ENCODE measurements at places on chromosomes 12 and 14.

GRCh38 chr14:103313704-103314103 lies 20.3 kb upstream of the EIF5 start:
- DNase-seq: no peak

DNA sequence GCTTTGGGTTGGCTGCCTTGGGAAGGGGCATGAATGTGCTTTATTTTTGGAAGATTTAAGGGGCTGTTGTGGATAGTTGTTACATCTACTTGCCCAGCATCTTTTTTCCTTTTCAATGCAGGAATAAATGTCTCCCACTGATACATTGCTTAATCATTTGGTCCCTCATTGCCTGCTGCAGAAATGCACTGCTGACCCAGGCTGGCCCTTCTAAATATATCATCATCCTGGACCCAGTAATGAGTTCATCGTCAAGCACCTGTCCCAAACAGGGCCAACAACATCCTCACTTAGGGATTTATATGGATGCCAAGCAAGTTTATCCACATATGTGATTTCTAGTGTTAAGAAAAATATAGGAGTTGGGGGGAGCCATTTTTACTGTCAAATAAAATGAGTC lies 67.2 kb downstream of the ASCL1 start:
- no peak for DNase-seq

DNA sequence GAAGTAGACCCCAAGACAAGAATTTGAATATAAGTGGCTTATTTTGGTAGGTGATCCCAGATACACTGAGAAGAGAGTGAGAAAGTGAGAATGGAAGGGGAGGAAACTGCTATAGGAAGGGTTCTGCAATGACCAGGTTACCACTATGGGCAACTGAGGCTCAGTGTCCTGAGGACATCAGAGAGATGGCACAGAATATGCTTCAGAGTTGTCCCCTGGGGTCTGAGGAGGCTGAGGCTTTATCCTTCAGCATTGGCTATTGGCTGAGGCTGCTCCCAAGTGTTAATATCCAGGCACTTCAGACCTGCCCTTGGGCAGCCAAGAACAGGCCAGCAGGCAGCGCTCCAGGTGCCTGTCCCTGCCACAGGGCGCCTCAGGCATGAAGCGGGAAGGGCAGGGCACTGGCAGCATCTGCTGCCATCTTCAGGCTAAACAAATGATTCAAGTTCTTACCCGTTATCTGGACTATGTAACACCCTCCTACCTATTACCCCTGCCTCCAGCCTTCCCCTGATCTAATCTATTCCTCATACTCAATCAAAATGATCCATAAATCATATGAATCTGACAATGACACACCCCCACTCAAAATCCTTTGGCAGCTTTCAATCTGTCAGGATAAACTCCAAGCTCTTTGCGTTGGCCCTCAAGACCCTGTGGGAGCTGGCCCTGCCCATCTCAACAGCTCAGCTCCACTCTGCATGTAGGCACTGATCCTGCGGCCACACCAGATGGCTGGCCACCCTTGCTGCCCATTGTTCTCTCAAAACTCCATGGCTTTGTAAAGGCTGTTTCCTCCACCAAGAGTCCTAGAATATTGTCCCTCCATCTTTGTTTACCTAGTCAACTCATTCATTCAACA lies 42.4 kb downstream of the CKAP4 start:
- DNase-seq: no peak

GRCh38 chr14:61140271-61140670 lies 140.9 kb downstream of the TMEM30B start:
- DNase-seq: no peak

GRCh38 chr12:16531621-16532020 lies 74.3 kb downstream of the LMO3 start:
- peak; percentile 71 for DNase-seq

DNA sequence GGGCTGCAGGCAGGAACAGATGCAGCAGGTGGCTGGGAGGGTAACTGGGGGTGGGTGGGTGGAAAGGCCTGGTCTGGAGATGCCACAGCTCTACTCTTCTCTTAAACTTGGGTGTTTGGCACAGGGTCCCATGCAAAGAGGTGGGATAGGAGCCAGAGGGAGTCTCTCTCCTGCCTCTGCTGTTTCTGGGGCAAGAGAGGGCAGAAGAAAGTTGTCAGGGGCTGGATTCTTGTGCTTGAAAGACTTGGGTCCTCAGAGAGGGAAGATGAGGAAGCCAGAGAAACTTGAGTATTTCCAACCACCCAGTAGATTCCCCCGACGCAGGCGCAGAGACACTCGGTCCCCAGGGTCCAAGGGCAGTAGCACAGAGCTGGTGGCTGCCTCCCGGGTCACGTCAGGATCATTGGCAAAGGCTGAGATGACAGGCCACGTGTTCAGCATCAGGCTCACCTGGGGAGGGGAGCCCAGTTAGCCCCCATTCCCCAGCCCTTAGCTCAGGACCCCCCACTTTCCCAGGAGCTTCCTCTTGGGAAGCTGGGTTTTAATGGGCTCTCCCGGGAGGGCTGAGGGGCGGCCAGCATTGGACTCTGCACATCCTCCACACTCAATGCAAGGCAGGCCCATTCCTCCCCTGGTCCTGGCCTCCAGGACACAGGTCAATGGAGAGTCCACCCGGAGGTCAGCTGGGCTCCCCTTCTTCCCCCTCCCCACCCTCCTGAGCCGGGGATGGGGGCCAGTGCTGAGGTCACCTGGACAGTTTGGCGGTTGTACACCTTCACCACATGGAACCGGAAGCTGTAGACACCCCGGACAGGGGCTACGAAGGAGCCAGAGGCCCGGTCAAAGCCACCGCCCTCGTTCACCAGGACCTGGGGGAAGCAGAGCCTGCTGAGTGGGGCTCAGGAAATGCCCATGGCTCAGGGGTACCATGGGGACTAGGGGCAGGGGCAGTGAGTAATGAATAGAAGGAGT lies 1.6 kb downstream of the CBLN3 start:
- DNase-seq: no peak

DNA sequence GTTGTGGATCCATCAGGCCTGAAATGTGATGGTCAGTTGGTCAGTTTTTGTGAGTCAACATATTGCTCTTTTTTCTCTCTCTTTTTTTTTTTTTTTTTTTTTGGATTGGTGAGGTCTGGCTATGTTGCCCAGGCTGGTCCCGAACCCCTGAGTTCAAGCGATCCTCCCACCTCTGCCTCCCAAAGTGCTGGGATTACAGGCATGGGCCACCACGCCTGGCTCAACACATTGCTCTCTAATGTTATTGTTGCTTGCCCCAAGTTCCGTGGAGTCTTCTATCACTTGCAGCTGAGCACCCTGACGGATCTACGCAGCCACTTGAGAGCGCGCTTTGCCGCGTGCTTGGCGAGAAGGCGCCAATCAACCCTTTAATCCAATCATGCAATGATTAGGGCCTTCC lies 69.5 kb upstream of the DIO3 start:
- DNase-seq: no peak

- DNase-seq: no peak
Observed at GRCh38 chr12:97886511-97887176, 424.0 kb downstream of the RMST start.

GRCh38 chr12:4213471-4213870 lies 60.1 kb upstream of the CCND2 start:
- no peak for DNase-seq

DNA sequence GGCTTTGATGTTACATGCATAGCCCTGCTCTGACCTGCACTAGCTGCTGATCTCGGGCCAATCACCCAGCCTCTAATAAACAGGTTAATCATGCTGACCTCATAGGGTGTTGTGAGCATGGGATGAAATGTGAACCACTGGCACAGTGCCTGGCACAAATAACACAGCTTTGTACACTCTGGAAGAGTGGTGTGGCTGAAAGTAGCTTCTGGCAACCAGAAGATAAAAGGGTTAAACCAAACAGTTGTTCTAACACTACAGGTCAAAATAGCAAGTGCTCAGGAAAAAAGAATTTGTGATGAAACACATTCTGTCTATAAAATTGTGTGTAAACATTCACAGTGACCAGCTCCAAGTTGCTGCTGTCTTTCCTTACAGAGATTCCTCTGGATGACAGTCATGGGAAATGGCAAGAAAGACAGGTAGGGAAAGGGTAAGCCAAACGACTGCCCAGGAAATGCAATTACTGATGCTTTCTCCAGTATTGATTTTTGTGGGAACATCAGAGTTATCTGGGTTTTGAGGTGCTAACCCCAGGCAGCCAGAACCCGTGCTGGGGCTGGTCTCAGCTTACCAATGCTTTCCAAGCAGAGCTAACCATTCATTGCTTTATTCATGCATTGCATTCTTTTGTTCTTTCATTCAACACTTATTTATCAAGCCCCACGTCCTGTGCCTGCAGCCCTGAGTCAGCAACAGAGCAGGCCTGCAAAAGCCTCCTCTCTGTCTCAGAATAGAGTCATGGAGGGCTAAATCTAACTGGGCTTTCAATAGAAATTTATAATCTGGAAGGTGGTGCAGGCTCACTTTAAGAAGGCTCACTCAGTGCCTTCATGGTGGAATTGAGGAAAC lies 38.1 kb upstream of the CAPRIN2 start:
- no peak for DNase-seq

DNA sequence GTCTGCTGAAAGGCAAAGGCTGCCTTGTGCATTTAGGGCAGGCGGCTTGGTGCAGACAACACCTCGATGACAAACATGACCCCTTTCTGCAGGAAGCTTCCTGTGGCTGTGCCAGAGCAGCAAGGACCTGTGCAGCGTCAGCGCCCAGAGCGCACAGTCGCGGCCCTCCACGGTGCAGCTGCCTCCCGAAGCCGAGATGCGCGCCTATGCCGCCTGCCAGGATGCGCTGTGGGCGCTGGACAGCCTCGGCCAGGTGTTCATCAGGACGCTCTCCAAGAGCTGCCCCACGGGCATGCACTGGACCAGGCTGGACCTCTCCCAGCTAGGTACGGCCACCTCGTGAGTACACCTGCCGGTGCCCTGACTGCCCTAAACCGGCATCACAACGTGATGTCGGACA lies 57.3 kb downstream of the ANKRD9 start:
- DNase-seq: no peak

- DNase-seq: no peak
Observed at GRCh38 chr12:119068129-119068856, 87.0 kb downstream of the SRRM4 start.

DNA sequence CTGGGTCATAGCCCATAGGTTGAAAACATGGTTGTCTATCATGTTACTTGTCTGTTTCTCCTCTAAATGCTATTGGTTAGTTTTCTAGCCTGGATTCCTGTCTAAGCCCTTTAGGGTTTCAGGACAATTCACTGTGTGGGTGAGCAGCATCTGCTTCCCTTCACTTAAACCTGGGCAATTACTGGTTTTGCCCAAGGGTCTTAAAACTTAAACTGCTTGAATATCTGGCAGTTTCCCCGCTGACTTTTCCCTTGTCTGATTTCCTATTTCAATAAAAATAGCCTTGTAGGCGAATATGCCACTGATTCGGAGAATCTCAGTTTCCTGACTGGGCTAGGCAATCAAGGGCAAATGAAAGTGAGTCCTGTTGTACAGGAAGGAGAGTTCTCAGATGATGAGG lies 138.7 kb upstream of the FGD4 start:
- DNase-seq: no peak

- no peak for DNase-seq
Observed at GRCh38 chr12:75227132-75227531, 17.5 kb upstream of the KCNC2 start.

- DNase-seq: no peak
Observed at GRCh38 chr12:59036347-59036746, 116.0 kb upstream of the LRIG3 start.

DNA sequence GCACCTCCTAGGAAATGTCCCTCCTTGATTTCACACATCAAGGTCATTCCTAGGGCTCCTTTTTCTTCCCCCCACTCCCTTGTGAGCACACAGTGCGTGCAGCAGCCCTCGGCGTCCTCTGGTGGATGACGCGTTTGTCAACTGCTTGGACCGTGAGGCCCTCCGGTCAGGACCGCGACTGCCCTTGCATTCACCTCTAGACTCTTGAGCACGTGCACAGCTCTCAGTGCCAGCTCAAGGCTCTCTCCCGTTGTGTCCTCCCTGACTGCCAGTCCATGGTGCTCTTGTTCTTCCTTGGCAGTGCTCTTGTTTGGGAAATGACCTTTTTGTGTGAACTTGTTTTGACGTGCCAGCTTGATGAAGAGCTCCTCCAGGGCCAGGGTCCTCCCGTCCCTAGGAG lies 67.9 kb downstream of the TSPAN9 start:
- no peak for DNase-seq

DNA sequence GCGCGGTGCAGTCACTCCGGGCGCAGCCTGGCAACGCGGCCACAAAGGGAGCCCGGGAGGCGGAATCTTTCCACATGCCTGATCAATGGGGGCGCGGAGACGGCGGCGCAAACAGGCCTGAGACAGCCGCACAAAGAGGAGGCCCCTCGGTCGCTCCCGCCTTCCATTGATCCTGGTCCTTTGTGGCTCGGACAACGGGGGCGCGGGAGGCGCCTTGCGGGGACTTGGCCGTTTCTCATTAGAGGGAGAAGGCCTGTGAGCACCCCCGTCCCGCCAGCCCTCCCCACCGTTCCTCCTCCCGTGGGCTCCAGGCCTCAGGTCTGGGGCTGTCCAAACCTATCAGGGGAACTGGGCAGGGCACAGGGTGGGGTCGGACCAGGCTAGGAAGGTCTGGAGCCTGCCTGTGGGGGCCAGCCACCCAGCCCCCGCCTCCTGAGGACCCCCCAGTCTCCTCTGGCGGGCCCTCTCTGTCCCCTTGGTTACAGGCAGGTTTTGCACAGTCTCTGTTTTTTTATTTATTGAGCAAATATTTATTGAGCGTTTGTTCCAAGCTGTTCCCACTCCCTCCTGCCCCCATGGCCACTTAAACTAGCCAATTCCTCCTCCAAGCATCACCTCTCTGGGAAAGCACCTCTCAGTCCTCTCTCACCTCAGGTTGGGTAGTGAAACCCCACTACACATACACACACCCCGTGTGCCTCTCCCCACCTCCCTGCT lies 29.0 kb upstream of the MSI1 start:
- DNase-seq: no peak

DNA sequence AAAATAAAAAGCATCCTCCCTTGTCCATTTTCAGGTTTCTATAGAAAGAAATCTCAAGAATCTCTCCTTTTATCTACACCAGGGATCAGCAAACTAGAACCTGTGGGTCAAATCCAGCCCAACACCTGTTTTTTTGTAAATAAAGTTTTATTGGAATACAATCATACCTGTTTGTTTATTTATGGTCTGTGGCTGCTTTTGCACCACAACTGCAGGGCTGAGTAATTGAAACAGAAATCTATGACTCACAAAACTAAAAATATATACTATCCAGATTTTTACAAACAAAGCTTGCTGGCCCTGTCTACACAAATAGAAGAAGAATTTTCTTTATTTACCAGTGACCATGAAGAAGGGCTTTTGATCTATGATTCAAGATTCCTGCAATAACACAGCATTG lies 95.1 kb upstream of the COCH start:
- no peak for DNase-seq

GRCh38 chr12:130164216-130164542 lies 1.9 kb downstream of the FZD10 start:
- DNase-seq: no peak

GRCh38 chr12:132761921-132762583 lies 420 bp upstream of the ANKLE2 start:
- DNase-seq: peak; percentile 28

Data from NCI-H1694 treated with DMSO at 0.1 percent for 48 hours (cell line).